ENCODE measurements at places on chromosomes 11 and 22.

DNA sequence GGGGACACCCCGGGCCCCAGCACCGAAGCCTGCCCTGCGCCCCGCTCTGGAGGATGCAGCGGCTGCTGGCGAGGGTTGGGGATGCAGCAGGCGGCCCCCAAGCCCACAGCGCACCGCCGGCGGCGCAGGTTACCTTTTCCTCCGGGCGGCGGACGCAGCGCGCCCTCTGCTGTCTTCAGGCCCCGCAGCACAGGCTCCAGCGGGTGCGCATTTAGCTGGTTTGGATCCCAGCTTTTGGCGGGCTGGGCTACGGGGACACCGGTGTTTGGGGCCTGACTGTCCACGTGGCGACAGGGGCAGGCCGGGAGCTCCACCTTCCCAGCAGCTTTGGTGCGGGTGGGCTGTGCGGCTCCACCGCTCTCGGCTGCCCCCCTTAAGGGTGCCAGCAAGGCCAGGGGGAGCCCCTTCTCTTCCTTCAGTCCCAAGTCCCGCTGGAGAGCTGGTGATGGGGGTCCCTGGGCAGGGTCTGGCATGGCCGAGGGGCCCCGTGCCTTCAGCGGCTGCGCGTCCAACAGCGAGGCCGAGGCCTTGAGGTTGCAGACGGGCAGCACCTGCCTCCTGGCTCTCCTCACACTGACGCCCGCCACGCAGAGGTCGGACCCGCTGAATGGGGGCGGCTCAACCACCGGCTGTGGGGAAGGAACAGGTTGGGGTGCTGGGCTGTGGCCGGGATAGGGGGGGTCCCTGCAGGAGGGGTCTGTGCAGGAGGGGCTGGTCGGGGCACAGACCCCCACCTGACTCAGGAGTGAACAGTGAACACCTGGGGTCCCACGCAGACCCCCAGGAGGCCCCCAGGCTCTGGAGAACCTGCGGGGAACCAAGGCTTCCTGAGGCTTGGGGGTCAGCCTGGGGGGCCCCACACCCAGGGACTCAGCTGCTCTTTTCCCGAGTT, 18.0 kb upstream of the IL17REL start:
- peak; percentile 86 for DNase-seq

- no peak for DNase-seq
Measured at GRCh38 chr11:19359221-19360000, 118.7 kb upstream of the E2F8 start.

DNA sequence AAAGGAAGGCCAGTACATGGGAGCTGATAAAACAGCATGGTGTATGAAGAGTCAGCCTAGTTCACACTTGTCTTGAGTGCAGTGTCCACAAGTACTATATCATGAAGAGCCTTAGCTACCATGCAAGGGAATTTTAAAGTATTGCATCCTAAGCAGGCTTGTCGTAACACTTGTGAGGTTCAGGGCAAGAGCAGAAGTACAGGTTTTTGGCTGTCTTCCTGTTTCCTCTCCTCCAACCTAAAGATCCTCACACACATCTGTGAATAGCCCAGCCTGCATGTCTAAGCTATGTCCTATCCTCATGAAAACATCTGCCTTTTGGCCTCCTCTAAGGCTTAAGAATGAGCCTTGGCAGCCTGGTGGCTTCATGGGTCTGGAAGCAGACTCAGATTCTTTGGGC, 34.6 kb upstream of the TMEM123 start:
- DNase-seq: no peak

DNA sequence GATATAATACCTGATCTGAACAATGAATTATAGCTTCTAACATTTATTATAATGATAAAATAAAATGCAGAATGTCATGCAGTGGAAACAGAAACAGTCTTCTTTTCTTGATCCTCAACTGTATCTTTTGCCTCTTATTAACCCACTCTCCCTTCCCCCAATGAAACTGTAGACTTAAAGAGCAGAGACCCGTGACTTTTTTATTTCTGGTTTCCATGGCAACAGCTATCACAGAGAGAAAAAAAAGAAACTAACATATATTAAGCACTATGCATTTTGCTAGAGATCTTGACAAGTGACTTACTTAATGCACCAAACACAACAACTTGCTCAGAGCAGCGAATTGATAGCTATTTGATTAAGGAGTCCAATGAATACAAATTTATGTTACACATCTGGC, 69.3 kb downstream of the RAB38 start:
- DNase-seq: no peak

DNA sequence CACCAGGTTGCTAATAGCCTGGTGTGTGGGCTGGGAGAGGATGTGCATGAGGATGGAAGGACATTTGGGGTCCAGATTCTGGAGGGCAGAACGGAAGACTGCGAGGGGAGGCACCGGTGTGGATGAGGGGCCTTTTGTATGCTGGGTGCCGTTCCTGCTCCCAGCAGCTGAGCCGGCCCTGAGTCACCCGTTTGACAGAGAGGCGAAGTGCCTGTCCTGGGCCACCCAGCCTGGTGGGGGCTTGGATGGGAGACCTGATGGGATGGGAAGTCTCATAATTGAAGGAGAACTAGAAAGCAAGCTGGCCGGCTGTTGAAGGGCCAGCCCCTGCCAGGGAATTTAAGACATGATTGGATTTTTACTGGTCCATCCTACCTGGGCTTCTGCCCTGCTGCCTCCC, 10.8 kb downstream of the CACNA1I start:
- no peak for DNase-seq

GRCh38 chr22:18024956-18025720, 777 bp upstream of the MICAL3 start:
- DNase-seq: no peak

DNA sequence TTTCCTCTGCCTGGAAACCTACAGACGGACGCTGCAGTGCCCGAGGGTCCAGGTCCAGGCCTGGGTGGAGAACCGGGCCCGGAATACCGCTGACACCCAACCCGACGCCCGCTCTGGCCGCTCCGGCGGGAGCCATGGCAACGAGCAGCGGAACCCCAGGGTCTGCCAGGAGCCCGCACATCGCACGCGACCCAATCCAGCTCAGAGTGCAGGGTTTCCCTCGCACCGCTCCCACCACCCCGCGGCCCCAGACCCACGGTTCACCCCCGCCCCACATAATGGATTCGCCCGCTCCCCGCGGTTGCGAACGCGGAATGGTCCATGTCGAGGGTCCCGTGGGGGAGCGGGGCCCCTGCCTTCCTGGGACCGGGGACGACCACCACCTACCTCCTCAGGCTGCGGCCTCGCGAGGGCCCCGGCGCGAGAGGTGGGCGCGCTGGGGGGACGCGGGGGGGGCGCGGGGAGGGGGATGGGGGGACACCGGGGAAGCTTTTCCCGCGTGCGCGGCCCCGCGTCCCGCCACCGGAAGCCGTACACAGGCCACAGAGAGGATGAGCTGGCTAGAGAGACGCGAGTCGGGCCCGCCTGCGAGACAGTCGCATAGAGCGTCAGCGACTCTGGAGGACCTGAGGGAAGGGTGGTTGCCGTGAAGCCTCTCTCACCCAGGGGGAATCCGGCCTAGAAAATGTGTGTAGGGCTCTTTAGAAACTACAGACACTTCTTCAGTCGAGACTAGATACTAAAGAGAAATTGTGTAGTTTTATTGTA, at the start of gene SSRP1:
TSS of gene SSRP1 (minus strand) at position 550 of the 768 bp plus-strand sequence. CDS start 771 bp downstream, outside the sequence.
- peak; percentile 90 for DNase-seq

DNA sequence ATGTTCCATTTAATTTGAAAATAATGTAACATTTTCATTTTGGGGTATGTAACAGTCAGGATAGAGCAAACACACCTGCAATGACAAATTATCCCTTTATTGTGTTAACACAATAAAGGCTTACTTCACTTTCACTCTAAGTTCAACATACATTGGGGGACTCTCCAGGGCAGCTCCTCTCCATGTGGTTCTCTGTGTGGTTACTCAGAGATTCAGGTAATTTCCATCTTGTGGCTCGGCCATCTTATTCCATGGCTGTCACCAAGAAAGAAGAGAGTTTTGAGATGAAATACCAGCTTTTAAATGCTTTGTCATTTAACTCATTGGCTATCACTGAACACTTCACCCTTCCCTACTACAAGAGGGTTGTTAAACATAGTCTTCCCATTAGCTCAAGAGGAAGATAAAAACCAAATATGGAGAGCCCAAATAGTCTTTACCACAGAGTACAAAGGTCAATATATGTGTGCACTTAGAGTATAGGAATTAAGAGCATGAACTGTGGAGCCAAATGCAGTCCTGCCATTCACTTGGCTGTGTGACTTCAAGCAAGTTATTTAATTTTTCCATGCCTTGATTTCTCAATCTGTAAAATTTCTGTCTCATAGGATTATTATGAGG, 10.6 kb upstream of the TPH1 start:
- no peak for DNase-seq

DNA sequence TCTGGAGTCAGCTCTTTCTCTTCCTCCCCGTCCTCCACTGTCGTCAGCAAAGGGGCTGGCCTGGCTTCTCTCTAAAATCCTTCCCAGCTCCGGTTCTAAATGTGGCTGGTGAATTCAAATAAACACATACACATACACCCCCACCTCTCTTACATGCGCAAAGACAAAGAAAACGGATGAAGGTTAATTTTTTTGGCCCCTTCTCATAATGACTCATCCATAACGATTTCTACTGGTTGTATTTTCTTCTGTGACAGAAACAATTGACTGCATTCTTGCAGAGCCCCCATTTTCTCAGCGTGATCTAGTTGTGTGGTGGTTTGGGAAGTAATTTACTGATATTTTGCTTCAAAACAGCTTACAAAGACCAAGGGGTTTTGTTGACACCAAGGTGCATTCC, 130.0 kb upstream of the NTM start:
- no peak for DNase-seq

DNA sequence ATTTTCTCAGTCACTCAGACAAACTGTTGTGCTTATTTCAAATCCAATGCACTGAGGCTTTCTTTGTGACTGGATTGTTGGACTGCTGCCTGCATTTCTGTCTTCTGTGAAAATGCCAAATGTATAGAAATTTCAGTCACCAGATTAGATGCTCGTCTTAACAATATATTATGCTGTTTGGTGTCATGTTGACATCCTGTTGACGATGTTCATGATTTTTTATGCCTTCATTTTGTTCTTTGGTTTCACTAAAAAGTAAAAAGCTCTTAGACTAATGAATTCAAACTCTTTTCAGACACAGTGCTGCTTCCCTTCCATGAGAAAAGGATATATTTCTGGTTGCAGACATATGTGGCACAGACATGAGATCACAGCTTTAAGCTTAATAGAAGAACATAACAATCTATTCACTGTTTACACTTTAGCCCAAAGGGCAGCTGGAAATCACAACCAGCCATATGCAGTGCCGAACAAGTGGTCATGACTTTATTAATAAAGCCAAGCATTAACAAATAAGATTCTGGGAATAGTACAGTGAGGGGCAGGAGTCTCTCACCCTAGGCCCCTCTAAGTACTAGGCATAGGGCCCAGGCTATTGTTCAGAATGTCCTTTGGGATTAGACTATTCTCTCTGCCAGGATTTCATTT, 9.4 kb upstream of the SOX6 start:
- DNase-seq: no peak

GRCh38 chr22:49191506-49191980, 636.1 kb downstream of the BRD1 start:
- DNase-seq: no peak

- peak; percentile 41 for DNase-seq
Measured at GRCh38 chr11:47523490-47524225, 29.3 kb downstream of the CELF1 start.

GRCh38 chr22:46835693-46836092, 73.2 kb downstream of the TBC1D22A start:
- DNase-seq: no peak

GRCh38 chr22:32874976-32875375, 73.5 kb downstream of the TIMP3 start:
- no peak for DNase-seq

DNA sequence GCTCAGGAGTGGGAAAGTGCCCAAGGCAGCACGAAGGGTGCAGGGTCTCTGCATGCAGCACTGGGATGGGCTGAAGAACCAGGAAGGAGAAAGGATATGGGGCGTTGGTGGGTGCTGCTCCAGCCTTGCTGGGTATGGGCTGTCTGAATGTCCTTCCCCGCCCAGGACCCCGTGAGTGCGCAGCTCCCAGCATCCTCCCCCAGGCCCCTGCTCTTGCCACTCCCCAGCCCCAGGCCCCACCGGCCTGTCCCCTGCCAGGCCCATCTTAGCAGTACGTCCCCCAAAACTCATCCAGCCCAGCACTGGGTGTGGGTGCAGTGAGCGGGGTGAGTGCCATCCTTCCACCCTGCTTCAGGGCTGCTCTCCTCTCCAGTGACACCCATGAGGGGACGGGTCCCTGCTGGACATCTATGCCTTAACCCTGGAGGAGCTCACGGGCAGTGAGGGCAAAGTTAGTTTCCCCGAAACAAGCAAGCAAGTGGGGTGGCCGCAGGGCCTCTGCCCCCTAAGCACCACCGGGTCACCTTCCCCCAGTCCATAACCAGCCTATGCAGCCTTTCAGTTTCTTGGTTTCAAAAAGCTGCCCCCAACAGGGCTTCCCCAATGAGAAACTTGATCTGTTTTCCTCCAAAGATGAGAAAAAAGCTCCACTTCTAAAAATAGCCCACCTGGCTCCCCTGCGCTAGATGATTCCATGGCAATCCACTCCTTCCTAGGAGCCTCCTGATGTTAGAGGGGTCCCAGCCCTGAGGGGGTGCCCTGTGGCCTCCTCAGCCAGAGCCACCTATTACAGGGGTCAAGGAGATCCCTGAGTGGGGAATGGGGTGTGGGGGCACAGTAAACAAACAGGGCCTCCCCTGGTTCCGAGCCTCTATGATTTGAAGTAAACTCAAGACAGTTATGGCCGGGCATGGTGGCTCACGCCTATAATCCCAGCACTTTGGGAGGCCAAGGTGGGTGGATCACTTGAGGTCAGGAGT, 103.8 kb downstream of the MORC2 start:
- DNase-seq: no peak

DNA sequence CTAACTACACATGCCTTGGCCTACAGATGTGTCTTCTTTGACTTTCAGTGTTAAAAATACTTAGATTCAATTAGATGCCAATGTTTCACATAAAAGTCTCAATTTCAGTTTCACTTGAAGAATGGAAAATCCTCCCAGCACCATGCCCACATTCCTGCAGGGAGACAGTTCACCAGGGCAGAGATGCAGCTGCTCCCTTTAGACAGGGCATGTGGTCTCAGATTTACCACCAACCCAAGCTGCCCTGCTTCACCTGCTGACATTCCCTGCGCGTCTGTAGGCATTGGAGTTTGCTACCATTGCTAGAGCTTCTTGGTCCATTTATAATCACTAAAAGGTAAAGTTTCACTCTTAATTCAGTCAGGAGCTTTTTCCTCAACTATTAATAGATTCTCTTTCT, 113.9 kb downstream of the ARFGAP2 start:
- no peak for DNase-seq

- DNase-seq: peak; percentile 43
Measured at GRCh38 chr22:45169591-45170466, 6.1 kb downstream of the NUP50 start.

GRCh38 chr22:17313626-17314025, 55.6 kb upstream of the CECR2 start:
- DNase-seq: no peak

GRCh38 chr22:48459859-48460823, 1367.5 kb downstream of the BRD1 start:
- no peak for DNase-seq

DNA sequence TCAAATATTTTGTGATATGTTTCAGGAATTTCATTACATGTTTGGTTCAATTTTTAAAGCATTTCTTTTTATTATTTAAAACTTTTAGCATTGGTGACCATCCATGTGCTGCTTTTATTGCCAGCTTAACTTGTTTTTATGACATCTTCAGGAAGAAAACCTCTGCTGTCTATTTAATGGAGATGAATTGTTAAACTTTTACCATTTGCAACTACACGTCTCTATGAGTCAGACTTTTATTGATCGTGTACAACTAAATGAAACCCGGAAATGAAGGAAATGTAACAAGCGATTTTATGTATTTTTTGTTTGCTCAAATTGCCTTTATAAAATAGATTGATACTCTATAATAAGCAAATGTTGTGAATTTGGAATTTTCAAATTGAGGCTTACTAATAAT, 113.0 kb downstream of the PTPRJ start:
- DNase-seq: no peak
